ENCODE measurements at places on chromosomes 12 and 14.

GRCh38 chr12:25236626-25237025 lies 14.1 kb downstream of the KRAS start:
- no peak for DNase-seq

GRCh38 chr12:122584177-122584863 lies 57.3 kb downstream of the KNTC1 start:
- no peak for DNase-seq

- DNase-seq: no peak
Measured at GRCh38 chr14:60931218-60931617, 49.7 kb downstream of the TRMT5 start.

DNA sequence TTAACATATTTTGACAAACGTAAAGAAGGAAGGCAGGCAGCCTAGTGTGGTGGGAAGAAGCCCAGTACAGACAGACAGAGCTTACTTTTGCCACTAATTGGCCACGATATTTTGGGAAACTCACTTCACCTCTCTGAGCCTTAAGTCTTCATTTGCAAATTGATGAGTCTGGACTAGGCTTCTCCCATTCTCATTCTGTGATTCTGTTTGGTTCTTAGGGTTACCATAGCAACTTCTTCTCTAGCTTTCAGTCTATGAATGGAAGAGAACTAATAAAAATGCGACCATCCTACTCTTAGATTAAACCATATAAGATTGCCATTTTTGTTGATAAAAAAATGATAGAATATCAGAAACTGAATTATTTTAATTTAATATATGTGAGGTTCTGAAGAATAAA lies 210.5 kb downstream of the SNAPC1 start:
- no peak for DNase-seq

DNA sequence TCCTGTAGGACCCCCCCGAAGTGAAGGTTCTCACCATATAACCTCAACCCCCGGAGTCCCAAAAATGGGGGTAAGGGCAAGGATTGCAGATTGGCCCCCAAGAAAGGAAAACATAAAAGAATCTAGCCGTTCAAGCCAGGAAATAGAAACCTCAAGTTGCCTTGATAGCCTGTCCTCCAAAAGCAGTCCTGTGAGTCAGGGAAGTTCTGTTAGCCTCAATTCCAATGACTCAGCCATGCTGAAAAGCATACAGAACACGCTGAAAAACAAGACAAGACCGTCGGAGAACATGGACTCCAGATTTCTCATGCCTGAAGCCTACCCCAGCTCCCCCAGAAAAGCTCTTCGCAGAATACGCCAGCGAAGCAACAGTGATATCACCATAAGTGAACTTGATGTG lies 344.2 kb upstream of the RGS6 start:
- DNase-seq: no peak

GRCh38 chr14:54669721-54670561 lies 103.0 kb downstream of the SAMD4A start:
- no peak for DNase-seq

- no peak for DNase-seq
Measured at GRCh38 chr12:96520767-96521166, 31.4 kb downstream of the CFAP54 start.

GRCh38 chr12:4991373-4991772 lies 52.3 kb upstream of the KCNA5 start:
- DNase-seq: no peak

DNA sequence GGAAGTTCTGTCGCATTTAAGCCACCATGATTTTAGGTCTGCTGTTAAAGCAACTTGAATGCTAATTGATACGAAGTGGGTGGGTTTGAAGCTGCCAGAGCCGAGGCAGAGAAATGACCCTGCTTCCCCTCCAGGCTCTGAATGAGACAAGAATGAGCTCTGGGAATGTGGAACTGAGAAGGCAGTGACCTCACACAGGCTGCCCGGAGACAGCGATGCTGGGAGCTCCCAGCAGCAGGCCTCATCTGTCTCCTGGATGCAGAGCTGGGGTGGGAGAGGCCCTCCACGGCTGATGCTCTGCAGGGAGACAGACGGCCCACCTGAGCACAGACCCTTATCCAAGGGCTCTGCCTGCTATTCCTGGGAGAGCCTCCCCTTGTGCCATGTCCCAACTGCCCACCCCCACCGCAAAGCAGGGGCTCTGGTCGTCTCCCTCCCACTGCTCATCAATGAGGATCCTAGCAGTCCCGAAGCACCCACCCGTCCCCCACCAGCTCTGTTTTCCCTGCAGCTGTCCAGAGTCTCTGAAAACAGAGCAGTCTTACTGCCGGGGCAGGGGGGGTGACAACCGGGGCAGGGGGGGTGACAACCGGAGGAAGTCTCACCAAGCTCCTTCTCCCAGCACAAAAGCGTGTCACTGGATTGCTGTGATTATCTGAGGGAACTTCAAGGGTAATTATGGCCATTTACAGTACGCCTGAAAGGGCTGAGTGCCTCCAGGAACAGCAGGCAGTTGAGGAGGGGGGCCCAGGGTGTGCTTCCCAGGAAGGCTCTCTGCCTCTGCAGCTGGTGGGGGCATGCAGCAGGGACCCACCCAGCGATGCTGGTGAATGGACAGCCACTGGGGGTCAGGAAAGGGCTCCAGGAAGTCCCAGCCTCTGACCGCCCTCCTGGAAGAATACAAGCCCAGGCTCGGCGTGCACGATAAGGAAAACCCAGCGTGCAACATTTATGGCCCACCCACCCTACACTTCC lies 67.8 kb downstream of the CHGA start:
- no peak for DNase-seq

Measured in left lobe of liver (tissue), 2 donors.